ENCODE measurements at places on chromosomes 7 and 10.
A peak's percentile ranks its signal among the peaks of the same experiment; 100 is the strongest.

DNA sequence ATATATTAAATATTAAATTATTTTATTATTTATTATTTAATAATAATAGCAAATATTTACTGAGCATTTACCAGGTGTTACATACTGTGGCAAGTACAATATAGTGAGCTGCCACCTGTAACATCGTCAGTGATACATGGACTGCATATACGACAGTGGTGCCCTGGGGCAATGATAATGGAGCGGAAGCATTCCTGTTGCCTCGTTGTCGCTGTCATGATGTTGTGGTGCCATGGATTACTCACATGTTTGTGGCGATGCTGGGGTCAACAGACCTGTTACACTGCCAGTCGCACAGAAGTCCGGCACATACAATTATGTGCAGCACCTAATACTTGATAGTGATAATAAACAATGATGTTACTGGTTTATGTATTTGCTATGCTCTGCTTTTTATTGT, 20.6 kb downstream of the CAMK1D start:
- DNase-seq: no peak

DNA sequence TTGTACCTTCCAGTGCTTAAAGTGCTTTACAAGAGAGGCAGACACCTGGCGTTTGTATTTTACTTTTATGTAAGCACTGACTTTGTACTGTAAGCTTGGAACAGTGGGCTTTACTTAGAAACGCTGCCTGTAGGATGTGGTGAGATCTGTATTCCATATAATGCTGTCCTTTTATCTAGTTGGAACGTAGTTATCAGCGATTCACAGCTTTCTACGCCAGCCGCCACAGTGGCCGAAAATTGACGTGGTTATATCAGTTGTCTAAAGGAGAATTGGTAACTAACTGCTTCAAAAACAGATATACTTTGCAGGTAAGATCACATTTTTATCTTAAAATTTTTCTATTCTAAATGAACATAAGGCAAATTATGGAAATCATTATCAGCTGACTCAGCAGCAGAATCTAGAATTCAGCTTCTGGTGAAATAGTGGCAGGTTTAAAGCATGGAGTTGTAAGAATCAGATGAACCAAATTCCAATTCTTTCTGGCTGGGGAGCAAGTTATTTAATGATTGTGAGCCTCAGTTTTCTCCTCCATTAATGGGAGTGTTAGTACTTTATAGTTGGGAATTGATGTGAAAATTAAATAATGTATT, 91.5 kb downstream of the CUL1 start:
- no peak for DNase-seq

DNA sequence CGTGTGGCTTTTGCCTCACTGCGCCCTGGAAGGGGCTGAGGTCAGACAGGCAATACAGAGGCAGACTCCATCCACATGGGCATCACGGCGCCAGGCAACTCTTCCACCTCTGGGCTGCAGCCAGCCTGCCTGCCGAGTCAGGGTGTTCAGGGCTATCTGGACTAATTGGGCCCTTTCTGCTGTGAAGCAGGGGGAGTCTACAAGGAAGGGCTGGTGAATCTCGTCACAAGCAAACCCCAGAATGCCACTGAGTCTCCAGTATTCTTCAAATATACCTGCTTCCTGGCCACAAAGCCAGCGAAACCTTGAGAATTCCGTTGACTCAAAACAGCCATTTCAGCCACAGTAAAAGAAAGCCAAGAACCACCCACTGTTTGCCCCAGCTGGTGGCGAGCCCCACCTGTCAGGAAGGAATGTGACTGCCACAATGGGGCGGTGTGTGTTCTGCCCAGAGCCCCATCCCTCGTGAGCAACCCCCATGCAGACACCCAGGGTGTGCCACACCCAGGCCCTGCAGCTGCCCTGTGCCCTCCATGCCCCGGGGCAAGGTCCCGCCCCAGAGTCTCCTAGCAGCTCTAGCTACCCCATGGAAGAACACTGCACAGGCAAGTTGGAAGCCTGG, 117.3 kb downstream of the FAM53B start:
- peak; percentile 80 for DNase-seq

DNA sequence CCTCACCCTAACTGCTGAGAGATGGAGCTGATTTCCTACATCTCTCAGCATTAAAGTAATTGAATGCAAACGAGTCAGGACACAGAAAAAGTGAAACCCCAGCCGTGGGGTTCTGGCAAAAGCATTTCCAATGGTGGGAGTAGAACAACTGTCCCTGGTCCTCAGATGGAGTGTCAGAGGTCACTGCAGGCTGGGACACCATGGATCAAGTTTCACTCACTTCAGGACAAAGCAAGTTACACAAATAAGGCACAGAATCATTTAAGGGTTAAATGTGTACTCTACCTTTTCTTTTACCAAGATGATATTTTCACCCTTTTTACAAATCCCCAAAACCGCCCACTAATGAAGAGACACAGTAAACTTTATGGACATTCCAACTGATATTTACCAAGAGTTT, 607.8 kb downstream of the PARD3 start:
- no peak for DNase-seq

DNA sequence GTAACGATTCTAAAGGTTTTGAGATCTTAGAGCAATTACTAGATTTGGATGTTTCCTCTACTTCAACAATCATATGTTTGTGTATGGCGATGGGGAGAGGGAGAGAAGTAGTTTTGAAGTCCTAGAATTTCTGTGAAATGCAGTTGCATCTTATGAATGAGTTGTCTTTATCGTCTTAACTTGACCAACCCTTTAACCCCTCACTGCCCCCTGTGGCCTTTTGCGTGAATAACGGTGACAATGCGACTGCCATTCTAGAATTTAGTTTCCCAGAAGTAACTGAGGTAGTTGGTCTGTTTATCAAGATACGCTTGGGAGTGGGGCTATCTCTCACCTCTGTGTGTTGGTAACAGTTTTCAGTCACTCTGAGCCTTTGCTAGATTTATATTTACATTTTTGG, 204.6 kb downstream of the HDAC9 start:
- DNase-seq: peak; percentile 5

GRCh38 chr7:116021237-116021636, 9.3 kb downstream of the TFEC start:
- no peak for DNase-seq

- DNase-seq: no peak
These were observed 50.6 kb upstream of the AGBL3 start for GRCh38 chr7:134935701-134936100.

DNA sequence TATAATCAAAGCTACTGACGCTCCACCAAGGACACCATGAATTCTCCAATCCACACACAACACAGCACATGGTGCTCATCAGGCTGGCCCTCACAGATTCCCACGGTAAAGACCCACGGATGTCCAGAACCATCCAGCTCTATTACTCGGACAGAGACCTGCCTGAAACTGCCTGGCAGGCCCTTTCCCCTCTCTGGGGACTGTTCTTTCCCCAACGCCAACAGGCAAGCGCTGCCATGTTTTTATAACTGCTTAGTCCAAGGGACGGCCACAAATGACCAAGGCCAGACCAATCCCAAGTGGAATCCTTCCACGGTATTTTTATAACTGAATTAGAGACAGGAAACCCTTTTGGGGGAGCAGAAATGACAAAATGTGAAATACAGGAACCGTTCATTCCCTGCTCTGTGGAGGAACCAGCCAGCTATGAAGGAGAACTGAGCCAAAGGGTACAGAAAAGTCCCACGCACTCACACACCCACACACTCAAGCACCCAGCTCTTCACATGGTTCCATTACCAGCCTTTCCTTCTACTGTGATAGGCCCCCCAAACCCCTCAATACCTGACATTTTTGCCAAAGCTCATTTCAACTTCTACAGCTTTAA, 4.1 kb downstream of the PIP4K2A start:
- no peak for DNase-seq

DNA sequence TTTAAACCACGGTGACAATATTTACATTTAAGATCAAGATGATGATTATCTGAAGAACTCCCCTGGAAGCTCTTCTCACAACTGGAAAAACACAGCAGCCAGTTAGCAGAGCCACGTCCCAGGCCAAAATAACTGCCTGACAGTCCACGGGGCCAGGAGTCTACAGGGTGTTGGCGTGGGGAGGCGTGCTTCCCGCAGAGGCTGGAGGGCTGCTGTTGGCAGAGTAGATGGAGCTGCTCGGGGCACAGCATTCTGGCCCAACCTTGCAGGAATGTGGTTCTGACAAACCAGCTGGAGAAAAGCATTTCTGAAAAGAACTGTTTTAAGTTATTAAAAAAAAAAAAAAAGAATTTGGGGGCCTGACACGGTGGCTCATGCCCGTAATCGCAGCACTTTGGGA, 177.9 kb downstream of the EBF3 start:
- DNase-seq: no peak

DNA sequence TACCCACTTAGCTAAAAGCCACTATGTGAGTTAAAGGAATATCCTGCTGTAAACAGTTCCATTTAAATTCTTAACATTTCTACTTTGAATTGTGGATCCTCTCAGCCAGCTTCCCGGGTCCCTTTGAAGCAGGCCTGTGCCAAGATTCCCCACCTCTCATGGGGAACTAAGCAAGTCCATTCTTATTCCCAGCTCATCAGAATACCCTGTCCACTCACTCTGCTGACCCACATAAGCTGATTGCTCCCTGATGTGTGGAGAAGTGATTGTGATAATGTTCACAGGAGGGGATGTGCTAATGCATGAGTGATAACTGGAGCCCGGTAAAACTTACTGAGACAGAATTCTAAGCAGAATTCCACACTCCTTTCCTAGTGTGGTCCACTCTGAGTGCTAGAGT, 709.7 kb downstream of the CNTNAP2 start:
- no peak for DNase-seq

GRCh38 chr7:123771256-123771655, 22.5 kb upstream of the WASL start:
- no peak for DNase-seq

DNA sequence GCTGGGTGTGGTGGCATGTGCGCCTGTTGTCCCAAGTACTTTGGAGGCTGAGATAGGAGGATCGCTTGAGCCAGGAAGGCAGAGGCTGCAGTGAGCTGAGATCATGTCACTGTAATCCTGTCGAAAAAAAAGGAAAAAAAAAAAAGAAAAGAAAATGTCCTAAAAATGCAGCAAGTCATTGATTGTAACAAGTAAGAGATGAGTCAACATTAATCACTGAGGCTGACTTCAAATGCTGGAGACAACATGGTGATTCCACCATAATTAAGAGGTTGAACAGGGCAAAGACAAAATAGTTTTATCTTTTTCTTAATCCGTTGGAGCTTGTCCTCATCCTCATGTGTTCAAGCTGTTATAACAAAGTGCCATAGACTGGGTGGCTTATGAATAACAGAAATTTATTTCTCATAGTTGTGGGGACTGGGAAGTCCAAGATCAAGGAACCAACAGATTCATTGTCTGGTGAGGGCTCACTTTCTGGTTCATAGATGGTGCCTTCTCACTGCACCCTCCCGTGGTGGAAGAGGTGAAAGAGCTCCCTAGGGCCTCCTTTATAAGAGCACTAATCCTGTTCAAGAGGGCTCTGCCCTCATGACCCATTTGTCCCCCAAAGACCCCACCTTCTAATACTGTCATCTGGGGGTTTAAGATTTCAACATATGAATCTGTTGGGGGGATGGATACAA, 60.3 kb downstream of the TBXAS1 start:
- no peak for DNase-seq

GRCh38 chr10:43138757-43139241, 554 bp downstream of the CSGALNACT2 start:
- peak; percentile 75 for DNase-seq

DNA sequence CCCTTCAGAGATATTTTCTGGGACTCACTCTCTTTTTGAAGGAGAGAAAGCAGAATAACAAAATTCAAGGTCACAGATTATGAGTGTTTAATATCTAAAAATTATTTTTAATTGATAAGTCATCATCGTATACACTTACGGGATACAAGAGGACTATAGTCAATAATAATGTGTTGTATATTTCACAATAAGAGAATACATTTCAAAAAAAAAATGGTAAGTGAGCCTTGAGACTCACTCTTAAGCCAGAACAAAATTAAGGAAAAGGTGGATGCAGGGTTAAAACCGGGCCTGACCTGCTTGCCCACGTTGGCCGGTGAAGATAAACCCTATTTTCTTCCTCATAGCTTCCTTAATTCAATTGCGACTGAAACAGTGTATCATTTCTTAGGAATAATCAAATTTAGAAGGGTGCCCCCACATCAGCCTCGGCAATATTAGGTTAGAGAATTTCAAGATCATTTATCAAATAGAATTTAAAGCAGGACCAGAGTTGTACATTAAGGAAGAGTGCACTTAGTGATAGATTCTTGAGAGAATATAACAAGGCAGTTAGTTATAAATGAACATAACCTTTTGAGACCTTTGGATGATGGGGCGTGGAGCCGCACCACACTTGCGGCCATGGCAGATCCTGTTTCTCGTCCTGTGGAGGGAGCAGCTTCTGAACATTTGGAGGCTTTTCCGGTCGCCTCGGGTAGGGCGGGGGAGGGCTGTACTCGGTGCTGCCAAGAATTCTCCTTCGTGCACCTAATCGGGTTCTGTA, 321.8 kb downstream of the PAXIP1 start:
- DNase-seq: no peak

- peak; percentile 2 for DNase-seq
These were observed 8.9 kb downstream of the GLI3 start for GRCh38 chr7:42227936-42228591.

- DNase-seq: no peak
These were observed 60.9 kb downstream of the WAC start for GRCh38 chr10:28593811-28594210.

GRCh38 chr7:44750921-44751571, 2.4 kb downstream of the ZMIZ2 start:
- DNase-seq: peak; percentile 72

GRCh38 chr7:7292085-7292484, 109.7 kb downstream of the C1GALT1 start:
- no peak for DNase-seq

- DNase-seq: no peak
These were observed 275.9 kb downstream of the PRPF18 start for GRCh38 chr10:13862546-13863233.

GRCh38 chr7:45704683-45705016, 130.5 kb downstream of the ADCY1 start:
- no peak for DNase-seq

DNA sequence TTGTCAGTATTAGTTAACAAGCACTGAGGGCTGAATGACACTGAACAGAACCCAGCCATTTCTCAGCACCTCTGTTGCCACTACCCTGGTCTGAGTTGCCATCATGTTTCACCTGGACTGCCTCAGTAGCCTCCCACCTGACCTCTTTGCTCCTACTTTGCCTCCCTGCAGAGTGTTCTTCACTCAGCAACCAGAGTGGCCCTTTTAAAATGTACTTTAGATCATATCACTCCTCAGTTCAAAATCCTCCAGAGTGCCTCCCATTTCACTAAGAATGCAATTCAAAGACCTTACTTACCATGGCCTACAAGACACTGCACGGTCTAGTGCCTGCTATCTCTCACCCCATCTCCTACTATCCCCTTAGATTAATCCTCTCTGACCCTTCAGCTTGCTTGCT, 214.5 kb downstream of the AUTS2 start:
- DNase-seq: no peak

DNA sequence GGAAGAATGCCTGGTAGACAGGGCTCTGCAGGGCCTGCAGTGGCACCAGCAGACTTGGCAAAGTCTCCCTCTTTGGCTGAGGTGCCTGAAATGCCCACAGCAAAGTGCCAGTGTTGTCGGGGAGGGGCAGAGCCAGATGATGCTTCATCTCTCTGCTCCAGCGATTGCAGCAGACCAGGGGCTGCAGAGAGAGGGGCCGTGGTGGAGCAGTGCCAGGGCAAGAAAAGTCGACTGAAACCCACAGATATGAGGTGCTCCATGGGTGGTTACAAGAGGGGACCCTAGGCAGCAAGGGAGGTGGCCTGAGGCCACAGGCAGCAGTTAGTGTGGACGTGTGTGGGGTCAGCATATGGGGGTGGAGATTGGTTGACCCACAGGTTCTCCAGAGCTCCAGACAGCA, 123.5 kb upstream of the SHH start:
- no peak for DNase-seq
